ENCODE measurements at places on chromosomes 11 and 22.

GRCh38 chr11:109109150-109109549, 312.8 kb upstream of the C11orf87 start:
- DNase-seq, result no peak

- no peak for DNase-seq
These were observed 80.0 kb downstream of the C11orf91 start for GRCh38 chr11:33620423-33621171.

DNA sequence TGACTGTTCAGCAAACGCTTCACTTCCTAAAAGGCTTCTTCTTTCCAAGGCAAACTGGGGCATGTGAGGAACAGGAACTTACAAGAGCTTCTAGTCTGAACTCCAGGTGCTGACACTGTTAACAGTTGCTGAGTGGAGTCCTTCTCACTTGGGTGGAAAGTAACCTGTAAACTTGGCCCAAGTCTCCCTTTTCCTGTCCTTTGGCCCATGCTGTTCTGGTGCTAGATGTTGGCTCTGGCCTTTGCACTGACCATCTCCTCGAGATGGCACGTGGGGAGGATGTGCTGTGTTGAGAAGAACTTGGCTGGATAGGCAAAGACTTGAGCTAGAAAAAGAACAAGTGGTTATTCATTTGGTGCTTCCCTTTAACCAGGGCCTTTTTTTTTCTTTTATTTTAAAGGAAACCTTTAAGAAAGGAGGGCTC, 53.6 kb downstream of the PTPRJ start:
- no peak for DNase-seq

- no peak for DNase-seq
These were observed 593.7 kb upstream of the LUZP2 start for GRCh38 chr11:23903044-23903704.

DNA sequence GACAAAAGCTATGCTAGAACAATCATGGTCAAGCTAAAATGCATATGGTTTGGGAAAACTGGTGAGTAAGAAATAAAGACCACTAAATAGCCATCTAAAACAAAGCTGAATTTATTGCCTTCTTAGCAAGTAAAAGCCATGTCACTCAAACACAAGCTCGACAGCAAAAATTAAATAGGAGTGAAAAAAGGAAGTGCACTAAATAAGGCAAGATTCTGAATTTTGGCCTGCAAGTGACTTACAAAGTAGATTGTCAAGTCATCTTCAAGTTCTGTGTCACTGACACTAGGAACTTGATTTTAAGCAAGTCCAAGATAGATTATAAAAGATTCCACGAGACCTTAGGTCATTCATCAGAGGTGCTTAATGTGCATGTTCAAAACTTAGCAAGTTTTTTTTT, 27.4 kb downstream of the TUG1 start:
- DNase-seq, result no peak
